ENCODE measurements at places on chromosomes 1 and 21.

GRCh38 chr1:13662493-13662892 is 37.5 kb upstream of the PRDM2 start:
- no peak for DNase-seq

GRCh38 chr1:201905234-201905890 is 16.7 kb downstream of the SHISA4 start:
- DNase-seq = no peak

DNA sequence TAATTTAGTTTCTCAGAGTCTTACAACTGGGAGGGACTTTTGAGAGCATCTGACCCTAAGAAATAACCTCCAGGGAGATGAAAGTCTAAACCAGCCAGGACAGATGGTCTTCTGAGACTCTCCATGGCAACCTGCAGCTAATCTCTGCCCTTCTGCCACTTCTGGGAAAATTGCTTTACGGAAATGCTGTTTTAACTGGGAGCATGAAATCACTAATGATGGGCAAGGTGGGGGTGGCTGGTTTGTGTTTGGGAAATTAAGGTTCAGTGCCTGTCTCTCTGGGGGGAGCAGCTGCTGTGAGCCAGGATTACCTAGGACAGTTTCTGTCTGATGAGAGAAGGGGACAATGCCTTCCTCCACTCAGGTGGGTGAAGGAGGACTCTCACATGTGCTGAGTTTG is 33.2 kb downstream of the ROR1 start:
- no peak for DNase-seq

DNA sequence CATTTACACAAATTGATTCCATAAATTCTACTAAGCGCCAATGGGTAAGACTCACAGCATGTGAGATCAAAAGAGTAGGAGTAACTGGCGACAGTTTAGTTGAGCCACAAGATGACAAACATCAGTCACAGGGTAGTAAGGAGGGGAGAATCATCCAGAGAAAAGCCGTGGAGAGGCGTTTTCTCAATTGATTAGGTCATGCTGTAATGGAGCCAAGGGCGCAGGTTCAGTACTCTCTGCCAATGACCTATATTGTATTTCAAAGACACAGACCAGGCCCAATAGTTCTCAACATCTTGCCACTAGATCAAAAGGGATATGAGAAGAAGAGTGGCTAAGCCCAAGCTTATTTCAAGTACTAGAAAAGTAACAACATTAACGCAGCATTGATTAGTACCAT is 467.5 kb downstream of the SMYD3 start:
- DNase-seq = no peak

DNA sequence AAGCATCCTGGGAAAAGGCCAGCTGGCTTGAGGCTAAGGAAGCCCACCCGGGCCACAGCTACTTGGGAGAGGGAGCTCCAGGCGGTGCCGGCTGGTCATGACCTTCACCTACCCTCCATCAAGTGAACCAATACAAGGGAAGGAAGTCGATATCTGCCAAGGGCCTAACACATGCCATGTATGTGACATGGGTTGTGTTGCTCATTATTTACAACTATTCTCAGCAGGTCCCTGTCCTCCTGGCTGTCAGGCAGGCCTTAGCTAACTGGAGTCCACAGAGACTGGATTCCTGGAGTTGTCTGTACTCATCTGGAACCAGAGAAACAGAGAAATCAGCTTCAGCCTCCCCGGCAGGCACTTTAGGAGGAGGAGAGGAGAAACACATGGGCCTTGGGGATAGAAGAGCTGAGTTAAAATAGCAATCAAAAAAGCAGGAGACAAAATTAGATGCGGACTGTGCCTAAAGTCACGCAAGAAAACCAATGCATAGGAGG is 15.7 kb downstream of the TCEA3 start:
- DNase-seq = no peak

- no peak for DNase-seq
These were observed 774.5 kb upstream of the NEGR1 start for GRCh38 chr1:73056826-73057225.

DNA sequence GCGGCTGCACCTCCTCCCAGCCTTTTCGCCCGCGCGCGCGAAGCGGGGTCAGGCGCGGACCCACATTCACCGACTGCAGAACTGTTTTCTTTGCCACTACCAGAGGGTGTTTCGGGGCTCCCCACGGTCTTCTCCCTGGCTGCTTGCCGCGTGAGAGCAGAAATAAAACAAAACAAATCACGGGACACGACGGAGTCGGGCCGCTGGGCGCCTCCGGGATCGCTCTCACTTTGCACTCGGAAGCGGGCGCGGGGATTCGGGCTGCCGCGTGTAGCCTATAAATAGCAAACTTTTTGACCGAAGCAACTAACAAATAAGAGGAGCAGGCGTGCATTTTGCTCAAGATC is 412.3 kb upstream of the ESRRG start:
- DNase-seq = no peak

DNA sequence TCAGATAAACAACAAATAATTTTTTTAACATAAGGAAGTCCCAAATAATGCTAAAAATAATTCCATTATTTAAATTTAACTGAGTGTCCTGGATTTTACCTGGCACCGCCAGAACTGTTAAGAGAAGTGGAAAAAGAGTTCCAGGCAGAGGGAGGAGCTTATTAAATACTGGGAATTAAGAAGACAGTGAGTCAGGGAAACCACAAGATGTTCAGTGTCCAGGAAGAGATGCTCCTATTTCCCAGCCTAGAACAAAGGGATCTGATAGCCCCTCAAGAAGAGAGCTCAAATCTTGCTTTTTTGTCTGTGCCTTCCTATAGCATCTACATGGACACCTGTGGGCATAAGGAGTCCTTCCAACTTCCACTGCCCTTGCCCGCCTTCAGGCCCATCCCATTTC is 85.9 kb downstream of the PGM1 start:
- DNase-seq = no peak

GRCh38 chr1:155529109-155529508 is 33.5 kb downstream of the ASH1L start:
- no peak for DNase-seq

DNA sequence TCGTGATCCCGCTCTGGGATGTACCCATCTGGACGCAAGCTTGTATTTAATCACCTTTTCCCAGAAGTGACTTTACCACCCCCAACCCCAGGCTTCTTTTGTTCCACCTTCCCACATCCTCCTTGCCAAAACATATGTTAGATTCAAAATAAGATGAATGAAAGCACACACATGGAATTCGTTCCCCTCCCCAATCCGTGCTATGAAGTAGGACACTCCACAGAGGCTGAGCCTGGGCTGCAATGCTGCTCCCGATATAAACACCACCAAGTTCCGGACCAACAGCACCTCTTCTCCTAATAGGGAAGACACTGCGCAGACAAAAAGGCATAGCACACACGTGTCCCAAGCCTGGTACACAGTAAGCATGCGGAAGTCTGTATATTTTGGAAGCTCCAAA is 86.1 kb downstream of the CLSTN1 start:
- no peak for DNase-seq

- peak; percentile 9 for DNase-seq
These were observed 34.6 kb downstream of the DNTTIP2 start for GRCh38 chr1:93844262-93845045.

DNA sequence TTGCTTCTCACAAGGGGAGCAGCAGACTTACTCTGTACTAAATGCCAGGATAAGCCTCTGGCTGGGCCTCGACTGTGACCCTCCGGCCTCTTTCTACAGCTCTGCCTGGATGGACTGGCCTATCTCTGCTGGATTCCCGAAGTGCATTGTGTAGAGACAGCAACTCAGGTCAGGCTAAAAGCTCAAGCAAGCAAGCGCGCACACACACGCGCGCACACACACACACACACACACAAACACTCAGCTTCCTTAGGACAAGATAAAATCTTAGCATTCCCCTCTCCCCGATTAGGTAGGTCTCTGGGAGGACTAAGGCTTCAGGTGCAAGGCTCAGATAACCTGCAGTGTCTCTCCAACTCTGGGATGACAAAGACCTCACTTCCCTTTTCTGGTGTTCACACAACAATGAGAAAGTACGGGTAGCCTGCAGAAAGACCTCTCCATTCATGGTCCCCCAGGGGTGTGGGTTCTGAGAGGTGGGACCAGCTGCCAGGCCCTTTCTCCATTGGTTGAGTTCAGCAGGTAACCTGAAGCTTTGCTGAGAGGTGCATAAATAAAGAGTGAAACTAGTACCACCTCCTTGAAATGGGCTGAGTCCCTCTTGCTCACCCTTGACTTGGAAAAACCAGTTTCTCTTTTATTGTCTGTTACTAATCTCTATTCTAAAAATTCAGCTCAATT is 155.1 kb upstream of the CAMK1G start:
- no peak for DNase-seq

DNA sequence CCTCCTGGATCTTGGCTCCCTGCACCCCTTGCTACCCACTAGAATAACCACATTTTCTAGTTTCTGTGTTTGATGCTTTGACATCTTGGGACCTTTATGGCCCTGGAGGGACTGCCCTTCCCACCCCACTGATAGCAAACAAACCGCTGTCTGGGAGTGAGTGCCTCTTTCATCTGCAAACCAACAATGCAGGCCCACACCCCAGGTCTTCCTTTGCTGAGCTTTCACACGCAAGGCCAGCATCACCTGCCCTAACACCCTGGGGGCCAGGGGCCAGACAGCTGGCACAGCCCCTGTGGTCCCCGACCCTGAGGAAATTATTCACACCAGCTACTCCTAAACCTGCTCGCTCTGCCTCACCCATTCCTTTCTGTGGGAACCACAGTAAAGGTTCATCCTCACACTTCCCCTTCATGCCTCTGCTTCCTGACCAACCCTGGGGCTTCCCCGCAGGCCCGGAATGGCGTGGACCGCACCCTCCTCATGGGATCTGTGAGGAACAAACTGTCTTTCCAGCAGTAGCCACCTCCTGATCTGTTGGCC is 15.4 kb downstream of the SLC2A7 start:
- DNase-seq = no peak

- no peak for DNase-seq
These were observed 1.2 kb upstream of the CAP1 start for GRCh38 chr1:40039245-40039756.

DNA sequence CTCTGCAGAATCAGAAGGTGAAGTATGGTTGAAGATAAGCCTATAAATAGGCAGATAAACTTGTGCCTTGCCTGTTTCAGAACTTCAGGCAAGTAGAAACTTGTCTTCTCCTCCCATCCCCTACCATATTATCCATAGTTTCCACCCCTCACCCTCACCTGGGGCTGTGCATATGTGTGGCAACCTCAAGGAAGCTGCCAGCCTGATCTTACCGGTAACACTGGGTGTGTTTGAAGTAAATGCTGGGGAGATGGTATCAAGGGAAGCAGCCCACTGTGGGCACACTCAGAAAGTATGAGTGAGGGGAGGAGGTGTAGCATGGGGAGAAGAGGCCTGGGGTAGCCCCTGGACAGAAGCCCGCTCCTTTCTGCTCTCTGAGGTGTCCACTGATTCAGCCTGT is 14.5 kb downstream of the VANGL2 start:
- DNase-seq = no peak

DNA sequence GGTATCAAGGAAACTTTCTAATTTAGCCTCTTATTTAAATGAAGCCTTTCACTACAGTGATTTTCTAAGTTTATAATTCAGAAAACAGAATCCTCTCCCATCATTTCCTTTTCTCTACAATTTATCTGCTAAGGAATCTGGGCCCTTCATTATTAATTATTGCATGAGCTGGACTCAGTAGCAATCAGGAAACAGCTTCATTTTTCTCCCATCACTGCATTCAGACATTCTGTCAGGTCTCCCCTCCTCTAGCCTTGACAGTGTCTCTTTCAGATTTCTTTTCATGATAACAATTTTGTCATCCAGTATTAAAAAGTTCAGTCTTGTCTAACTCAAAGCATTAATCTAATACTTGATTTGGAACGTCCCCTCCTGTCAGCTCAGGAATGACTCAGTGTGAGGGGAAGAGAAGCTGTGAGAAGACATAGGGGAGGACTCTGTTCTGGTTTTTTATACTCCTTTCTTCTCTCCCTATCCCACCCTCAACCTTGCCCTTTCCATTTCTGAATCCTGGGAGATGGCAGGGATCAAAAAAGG is 28.1 kb downstream of the SLC44A5 start:
- no peak for DNase-seq

GRCh38 chr1:159775716-159776115 is 5.0 kb upstream of the DUSP23 start:
- DNase-seq = no peak

- peak; percentile 69 for DNase-seq
These were observed at the start of gene S1PR1 for GRCh38 chr1:101236516-101237228. Gene S1PR1 (plus strand): TSS chr1:101237019. CDS start chr1:101238985, 1,966 bp downstream.

DNA sequence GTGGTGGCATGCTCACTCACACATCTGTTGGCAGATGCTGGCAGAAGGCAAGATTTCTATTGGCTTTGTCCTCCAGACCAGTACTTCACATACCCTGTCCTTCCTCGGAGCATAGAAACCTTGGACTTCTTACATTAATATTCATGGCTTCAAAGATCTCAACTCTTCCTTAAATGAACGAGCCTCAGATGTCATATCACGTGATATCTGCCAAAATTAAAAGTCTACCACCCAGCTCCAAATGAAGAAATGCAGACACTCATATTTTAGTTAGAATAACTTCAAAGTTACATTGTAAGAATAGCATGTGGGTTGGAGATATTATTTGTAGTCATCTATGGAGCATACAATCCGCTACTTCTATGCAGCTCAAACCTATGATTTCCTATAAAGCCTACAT is 1994.9 kb downstream of the NCAM2 start:
- no peak for DNase-seq

GRCh38 chr1:34795916-34796315 is 3.1 kb downstream of the GJA4 start:
- DNase-seq = no peak

DNA sequence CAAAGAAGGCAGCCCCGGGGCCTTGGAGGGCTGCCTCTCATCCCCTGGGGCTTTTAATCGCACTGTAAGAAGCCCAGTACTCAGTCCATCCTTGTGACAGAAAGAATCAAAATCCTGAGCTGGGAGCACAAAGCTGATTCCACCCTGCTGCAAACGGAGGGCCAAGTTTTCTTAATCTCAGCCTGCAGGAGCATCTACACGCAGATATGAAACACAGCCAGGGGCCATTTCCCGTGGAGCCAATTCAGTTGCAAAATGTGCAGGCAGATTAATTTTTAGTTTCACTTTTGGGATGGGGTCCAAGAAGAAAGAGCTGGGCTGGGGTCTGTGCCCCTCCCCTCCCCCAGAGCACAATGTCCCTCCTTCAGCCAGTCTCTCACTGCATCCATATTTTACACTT is 4.4 kb downstream of the LYPD8 start:
- no peak for DNase-seq

GRCh38 chr1:22753481-22753971 is 42.9 kb downstream of the EPHB2 start:
- DNase-seq = no peak
